Fibroblast of skin of right quadriceps (primary cell): ENCODE measurements at places on chromosomes 6 and 20.

- no peak for DNase-seq
These were observed 118.0 kb upstream of the POU3F2 start for GRCh38 chr6:98716341-98716740.

DNA sequence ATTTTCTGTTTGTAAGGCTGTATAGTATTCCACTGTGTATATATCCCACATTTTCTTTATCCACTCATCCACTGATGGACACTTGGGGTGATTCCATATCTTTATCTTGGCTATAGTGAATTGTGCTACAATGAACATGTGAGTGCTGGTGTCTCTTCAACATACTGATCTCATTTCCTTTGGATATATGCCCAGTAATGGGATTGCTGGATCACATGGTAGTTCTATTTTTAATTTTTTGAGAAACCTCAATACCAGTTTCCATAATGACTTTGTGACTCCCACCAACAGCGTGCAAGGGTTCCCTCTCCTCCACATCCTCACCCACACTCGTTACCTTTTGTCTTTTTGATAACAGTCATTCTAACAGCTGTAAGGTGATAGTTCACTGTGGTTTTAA, 166.0 kb downstream of the ARHGAP18 start:
- peak; percentile 13 for DNase-seq

GRCh38 chr20:61664556-61665320, 400.9 kb downstream of the TAF4 start:
- peak; percentile 6 for DNase-seq

- DNase-seq: no peak
These were observed 24.5 kb downstream of the REPS1 start for GRCh38 chr6:138963531-138963930.

- no peak for DNase-seq
These were observed 47.5 kb downstream of the DLL1 start for GRCh38 chr6:170243386-170243785.

DNA sequence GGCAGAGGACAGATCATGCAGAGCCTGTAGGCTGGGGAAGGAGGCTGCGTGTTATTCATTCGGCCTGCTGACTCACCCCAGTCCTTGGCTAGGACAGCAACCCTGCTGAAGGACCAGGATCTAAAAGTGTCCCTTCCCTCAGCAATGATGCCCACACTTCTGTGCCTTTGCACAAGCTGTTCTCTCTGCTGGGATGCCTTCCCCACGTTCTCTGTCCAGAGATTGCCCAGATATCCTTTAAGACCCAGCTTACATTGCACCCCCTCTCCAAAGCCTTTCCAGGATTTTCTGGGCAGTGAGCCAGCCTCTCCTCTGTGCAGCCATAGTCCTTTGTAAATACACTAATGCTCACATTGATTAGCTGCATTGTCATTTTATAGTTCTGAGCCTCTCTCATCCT, 99.3 kb upstream of the CHD6 start:
- DNase-seq: no peak

DNA sequence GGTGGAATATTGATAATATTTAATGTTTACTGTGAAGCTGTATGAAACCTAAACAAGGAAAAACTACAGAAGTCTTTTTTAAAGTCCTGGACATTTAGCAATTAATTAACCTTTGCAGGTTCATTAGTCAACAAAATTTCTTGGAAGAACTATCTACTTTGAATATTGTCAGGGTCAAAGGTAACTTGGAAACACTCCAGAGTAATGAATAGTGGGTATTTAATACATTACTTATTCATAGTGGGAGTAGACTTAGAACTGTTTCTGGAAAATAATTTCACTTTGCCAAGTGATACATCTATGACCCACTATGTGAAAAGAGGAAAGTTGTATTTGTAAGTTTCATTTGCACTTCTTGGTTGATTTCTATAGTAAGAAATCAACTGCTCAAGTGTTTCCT, 319.1 kb downstream of the TFAP2B start:
- no peak for DNase-seq

GRCh38 chr6:51339728-51340127, 521.1 kb downstream of the TFAP2B start:
- DNase-seq: no peak

DNA sequence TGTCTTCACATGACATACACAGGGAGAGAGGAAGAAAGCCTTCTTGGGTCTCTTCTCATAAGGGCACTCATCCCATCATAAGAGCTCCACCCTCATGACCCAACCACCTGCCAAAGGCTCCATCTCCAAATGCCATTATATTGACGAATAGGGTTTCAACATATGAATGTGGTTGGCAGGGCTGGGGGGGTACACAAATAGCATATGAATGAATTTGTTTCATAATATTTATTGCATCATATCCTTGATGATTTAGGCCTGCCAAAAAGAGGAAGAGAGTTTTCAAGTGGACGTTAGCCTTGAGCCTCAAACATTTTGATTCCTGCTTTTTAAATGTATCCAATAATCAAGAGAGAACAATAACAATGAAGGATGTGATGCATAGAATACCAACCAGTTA, 26.2 kb upstream of the OPRM1 start:
- DNase-seq: no peak

- no peak for DNase-seq
These were observed at the start of gene LAMA5 for GRCh38 chr20:62367136-62367632. Gene LAMA5, minus strand, starts transcription at chr20:62367312. Its CDS starts 67 bp downstream, at chr20:62367245.

- no peak for DNase-seq
These were observed 21.9 kb downstream of the FAM217A start for GRCh38 chr6:4057036-4057435.

DNA sequence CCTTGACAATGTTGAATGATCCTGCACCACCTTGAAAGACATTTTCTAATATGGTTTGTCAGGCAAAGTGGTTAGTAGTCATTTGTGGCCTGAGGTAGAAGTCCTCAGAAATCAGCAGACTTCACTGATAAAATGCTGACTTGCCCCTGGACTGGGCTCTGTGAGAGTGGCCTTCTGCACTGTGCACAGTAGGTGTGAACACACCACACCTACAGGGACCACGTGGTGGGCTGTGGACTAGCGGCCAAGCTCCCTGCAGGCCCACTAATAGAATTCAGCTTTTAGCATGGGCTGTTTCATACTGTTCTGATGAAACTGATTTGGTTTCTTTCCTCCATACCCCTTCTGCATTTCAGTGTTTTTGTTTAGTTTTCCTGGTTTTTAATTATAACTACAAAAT, 7.3 kb downstream of the BPHL start:
- no peak for DNase-seq

DNA sequence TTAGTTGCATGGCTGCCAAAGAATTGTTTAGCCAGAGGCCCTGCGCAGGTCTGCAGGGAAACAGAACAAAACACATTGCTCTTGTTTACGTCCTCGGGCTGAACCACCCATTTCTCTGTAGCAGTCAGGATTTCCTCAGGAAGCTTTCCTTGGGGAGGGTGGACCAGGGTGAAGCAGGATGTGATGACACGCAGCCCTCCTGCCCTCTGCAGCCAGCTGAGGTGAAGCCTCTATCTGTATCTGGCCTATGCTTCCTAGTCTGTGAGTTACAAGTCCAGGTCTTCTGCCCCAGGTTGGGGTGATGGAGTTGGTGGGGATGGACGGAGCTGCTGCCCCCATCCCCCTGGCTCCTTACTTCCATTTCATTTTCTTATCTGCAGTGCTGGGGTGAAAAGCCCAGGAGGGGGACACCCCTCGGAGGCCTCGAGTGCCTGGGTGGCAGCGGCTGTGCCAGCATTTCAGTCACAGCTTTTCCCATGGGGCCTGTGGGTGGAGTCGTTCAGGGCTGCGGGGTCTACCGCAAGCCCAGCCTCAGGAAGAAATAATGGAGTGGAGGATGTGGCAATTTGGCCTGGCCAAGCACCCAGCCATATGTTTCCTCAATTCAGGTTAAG, 24.9 kb downstream of the SASH1 start:
- peak; percentile 47 for DNase-seq

DNA sequence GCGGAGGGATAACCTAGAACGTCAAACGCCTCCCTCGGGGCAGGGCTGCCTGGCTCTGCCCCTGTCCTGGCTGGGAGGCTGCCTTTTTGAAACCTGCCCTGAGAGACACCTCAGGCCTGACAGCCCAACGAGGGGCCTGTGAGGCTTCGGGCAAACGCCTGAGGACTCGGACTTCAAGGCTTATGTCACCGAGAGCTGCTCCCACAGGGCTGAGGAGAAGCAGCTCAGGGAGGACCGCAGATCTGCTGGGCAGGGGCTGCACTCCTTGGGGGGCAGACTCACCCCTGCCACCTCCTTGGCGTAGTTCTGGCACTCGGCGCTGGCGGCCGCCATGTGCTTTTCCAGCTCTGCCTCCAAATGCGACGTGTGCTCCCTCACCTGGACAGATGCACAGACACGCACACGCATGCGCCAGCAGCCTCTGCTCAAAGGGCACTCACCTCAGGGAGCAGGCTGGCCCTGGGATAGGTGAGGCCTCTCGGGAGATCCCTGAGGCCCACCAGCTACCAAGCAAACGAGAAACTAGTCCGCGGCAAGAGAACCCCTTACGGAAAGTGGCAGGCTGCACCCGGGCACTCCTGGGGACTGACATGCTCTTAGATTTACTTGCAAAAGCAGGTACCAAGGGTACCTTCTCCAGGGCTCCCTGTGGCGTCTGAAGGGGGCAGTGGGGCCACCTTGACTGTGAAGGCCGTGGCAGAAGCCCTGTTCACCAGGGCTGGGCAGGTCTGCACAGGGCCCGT, 49.6 kb downstream of the DSTN start:
- no peak for DNase-seq

DNA sequence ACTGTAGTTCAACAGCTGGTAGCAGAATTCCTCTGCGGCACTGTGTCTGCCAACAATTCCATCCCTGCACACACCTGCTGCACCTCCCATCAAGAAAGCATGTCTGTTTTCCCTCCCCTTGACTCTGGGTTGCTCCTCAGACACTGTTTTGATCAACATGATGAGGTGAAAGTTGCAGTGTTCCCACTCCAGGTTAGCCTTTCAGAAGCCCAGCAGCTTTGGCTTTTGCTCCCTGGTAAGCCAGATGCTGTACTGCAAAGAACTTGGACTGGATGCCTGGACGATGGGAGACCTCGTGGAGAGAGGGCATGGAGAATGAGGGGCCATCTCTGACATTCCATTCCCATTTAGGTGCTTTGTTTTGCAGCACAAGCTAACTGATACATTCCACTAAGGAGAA, 79.1 kb upstream of the MAFB start:
- DNase-seq: no peak

DNA sequence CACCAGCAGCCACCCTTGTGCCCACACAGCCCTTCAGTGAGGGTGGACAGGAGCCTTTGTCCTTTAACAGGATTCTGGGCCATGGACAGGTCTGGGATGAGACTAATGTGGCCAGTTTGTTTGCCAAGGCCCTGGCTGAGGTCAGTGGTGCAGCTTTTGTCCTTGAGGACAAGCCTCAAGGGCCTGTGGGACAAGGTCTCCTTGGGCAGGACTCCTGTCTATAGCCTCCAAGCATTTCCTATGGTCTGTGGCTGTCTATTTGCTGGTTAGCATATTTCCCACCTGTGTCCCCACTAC, 44.1 kb downstream of the SUN5 start:
- no peak for DNase-seq

DNA sequence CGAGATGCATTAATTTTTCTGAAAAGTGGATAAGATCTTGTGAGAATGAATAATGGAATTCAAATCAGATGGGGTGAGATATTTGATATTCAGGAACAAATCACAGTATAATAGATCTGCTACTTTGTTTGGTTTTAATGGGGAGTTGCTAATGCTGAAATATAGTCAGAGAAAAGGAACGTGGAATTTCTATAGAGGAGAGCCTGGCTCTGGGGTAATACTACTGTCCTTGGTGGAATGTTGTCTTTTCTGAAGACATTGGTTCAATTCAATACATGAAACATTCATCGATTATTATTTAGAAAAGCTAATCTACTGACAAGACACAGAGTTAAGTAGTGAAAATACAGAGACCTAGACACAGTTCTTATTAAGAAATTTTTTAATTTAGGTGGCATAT, 108.6 kb downstream of the ESR1 start:
- no peak for DNase-seq

- no peak for DNase-seq
These were observed 68.4 kb upstream of the ELOVL5 start for GRCh38 chr6:53417141-53417540.

DNA sequence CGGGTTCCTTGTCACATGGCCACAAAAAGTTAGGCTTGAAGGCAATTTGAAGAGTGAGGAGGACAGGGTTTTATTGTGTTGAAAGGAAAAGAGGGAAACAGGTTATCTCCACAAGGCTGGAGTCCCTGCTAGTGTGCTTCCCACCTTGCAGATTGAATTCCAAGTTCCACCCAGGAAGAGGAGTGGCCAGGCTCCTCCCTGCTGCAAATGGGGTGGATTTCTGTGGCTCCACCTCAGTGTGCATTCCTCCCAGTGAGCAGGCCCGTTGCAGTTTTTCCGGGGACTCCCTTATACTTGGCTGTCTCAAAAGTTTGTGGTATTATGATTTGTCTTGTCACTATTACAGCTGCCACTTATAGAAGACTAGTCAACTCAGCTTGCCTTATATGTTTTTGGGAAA, 281.8 kb upstream of the PLCB4 start:
- no peak for DNase-seq

DNA sequence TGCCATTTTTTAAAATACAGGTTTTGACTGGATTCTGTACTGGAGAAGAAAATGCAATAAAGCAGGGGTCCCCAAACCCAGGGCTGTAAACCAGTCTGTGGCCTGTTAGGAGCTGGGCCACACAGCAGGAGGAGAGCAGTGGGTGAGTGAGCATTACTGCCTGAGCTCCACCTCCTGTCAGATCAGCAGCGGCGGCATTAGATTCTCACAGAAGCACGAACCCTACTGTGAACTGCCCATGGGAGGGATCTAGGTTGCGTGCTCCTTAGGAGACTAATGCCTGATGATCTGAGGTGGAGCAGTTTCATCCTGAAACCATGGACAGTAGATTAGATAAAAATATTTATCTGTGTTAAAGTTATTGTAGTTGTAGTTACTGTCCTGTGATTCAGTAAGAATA, 21.1 kb upstream of the FBXO9 start:
- peak; percentile 75 for DNase-seq

GRCh38 chr20:55538261-55538908, 466.9 kb downstream of the CBLN4 start:
- DNase-seq: no peak

GRCh38 chr6:108359901-108360882, 65.3 kb downstream of the AFG1L start:
- peak; percentile 18 for DNase-seq

GRCh38 chr20:31822421-31823330, 3.5 kb downstream of the MYLK2 start:
- peak; percentile 62 for DNase-seq

DNA sequence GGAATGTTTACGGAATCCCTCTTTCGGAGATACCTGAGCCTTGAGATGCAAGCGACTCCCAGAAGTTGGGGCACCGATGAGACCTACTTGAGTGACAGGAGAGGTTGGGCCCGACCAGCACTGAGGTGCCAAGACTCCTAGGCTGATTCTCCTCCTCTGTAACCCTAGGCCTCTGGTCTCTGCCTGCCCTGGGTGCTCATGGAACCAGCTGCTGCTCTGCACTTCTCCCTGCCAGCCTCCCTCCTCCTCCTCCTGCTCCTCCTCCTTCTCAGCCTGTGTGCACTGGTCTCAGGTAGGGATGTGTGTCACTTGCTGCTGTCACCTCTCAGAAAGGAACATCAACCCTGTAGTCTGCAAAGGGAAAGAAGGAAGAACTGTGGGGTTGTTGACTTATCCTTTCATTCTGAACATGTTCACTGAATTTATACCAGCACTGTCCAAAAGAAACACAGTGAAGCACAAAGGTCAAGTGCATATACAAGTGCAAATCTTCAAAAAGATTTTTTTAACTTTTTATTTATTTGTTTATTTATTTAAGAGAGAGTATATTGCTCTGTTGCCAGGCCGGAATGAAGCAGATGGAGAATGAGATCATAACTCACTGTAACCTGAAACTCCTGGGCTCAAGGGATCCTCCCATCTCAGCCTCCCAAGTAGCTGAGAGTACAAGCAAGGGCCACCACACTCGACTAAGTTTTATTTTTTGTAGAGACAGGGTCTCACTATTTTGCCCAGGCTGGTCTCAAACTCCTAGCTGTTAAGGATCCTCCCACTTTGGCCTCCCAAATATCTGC, 913 bp downstream of the BTN2A2 start:
- peak; percentile 52 for DNase-seq
